ENCODE measurements at places on chromosomes 2 and 18. TPM values are rescaled to one million over a fixed set of nuclear protein-coding genes. Genes with fewer than 3 reads are reported as not detected.

Gene GFPT1
- 25.1 TPM for total RNA-seq

Gene SCN9A
- 0.15 TPM for total RNA-seq

Gene CFAP53
- 0.86 TPM for total RNA-seq

Gene ITPRIPL1
- total RNA-seq: 1.0 TPM

Gene STPG4
- not detected for total RNA-seq

Gene EFHD1
- total RNA-seq: not detected

Gene VWA3B
- 0.08 TPM for total RNA-seq

Gene MLPH
- 9.9 TPM for total RNA-seq

Gene PELI1
- total RNA-seq: 14.8 TPM

Gene CACNB4
- total RNA-seq: 0.08 TPM

Gene POMC
- not detected for total RNA-seq

Gene SCN2A
- total RNA-seq: 0.42 TPM

Gene KCNIP3
- 1.2 TPM for total RNA-seq

Gene ACKR3
- 1.4 TPM for total RNA-seq

Gene TDRD15
- not detected for total RNA-seq

Gene VWC2L
- total RNA-seq: not detected

Gene PPP1R7
- total RNA-seq: 79.2 TPM

Gene FAP
- 20.7 TPM for total RNA-seq

Data from hair follicular keratinocyte (primary cell).